ENCODE measurements at places on chromosomes 4 and X.

DNA sequence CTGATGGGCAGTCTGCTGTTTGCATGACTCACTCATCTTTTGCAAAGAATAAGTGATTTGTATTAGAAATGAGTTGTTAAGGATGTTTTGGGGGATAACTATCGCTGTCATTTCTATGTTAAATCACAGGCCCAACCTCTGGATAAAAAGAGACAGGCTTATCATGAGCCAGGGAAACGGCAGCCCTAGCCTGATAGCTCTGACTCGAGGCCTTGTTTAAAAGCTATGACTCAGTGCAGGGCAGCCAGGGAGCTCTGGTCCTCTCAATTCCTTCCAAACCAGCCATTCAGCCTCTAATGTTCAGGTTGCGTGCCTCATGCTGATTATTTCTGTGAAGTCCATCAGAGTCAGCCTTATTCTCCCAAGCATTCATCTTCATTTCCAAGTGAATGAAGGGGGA lies 305.9 kb upstream of the HAND2 start:
- peak; percentile 58 for DNase-seq

DNA sequence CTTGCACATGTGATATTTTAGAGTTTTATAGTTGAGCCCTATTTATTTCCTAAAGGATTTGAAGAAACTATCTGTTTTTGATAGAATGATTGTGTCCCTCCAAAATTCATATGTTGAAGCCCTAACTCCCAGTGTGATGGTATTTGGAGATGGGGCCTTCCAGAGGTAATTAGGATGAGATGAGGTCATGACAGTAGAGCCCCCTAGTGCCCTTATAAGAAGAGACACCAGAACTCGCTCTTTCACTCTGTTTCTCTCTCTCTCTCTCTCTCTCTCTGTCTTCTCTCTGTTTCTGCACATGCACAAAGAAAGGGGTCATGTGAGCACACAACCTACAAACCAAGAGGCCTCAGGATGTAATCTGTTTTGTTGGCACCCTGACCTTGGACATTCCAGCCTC lies 921.9 kb upstream of the DIAPH2 start:
- no peak for DNase-seq

DNA sequence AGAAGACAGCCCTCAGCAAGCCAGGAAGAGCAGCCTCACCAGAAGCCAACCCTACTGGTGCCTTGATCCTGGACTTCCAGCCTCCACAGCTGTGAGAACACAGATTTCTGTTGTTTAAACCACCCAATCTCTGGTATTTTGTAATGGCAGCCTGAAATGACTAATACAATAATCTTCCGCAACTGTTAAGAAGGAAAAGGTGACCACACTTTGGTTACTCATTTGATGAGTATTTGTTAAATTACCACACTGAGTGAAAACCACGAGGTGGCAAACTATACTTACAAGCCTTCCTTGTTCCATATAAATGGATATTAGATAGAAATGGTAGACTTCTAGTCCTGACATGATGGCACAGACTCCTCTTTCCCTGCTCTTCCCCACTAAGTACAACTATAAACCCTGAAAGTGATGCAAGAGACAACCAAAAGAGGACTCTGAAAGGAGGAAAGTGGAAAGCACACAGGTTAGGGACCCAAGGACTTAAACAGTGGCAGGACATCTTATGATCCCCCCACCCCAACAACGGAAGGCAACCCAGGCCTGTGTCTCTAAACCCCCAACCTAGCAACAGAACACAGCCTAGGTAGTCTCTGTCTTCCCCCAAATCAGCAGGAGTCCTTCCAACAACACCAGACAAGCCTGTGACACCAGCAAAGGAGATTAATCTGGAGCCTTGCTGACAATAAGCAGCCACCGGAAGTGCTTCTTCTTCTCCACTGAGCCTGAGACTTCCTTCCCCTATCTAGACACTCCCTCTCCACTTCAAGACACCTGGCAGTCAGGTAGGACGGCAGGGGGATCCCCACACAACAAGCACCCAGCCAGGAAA lies 12.3 kb downstream of the ZNF182 start:
- peak; percentile 58 for DNase-seq

- DNase-seq: no peak
Measured at GRCh38 chr4:183670251-183670650, 11.2 kb downstream of the TRAPPC11 start.

GRCh38 chr4:154998773-154999172 lies 209.7 kb upstream of the NPY2R start:
- no peak for DNase-seq

- DNase-seq: peak; percentile 35
Measured at GRCh38 chr4:5157791-5158770, 106.8 kb downstream of the STK32B start.

GRCh38 chrX:13007519-13008188 lies 32.7 kb downstream of the TMSB4X start:
- peak; percentile 48 for DNase-seq

DNA sequence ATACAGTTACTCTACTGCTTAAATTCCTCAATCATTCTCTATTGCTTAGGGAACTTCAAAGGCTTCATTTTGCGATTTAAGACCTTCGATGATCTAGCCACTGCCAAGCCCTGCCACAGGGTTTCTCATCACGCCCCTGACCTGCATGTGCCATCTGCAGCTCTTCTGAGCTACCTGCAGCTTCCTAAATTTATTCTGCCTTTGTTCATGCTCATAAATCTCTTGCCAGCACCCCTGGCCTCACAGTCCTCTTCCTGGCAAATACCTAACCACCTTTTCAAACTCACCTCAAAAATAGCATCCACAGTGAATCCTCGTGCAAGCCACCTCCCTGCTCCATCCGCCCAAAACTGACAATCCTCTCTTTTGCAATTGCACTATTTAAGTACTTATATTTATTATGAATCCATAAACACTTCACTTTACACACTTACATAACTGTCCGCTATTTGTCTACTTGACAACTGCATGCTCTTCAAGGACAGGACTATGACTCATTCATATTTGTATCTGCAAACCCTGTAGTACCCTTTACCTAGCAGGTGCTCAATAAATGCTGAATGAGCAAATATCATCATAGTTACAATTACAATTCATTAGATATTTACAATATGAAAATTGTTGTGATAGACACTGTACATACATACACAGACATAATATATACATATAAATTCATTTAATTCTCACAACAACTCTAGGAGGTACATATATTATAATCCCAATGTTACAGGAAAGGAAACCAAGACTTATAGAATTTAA lies 280.0 kb upstream of the RASGEF1B start:
- DNase-seq: no peak
